ENCODE measurements at places on chromosomes 5 and 9.

GRCh38 chr9:123395689-123396511 is 39.9 kb downstream of the CRB2 start:
- DNase-seq, result no peak

DNA sequence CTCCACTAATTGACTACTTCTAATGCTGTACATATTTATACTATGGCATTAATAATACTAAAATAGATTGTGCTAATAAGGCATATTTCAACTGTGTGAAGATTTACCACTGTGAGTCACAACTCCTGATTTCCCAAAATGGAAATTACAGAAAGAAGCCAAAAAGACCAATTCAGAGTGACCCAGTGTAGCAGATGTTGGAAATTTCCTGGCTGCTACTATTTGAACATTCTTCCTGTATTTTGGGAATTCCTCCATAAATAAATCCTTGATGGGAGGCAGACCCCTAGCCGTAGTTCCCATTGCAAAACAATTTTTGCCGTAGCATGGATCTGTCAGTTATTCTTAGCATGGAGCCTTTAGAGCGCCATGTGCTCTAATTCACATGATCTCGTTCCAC is 11.4 kb upstream of the PRUNE2 start:
- no peak for DNase-seq

- DNase-seq, result no peak
Measured at GRCh38 chr5:101045689-101046088, 142.6 kb upstream of the ST8SIA4 start.

DNA sequence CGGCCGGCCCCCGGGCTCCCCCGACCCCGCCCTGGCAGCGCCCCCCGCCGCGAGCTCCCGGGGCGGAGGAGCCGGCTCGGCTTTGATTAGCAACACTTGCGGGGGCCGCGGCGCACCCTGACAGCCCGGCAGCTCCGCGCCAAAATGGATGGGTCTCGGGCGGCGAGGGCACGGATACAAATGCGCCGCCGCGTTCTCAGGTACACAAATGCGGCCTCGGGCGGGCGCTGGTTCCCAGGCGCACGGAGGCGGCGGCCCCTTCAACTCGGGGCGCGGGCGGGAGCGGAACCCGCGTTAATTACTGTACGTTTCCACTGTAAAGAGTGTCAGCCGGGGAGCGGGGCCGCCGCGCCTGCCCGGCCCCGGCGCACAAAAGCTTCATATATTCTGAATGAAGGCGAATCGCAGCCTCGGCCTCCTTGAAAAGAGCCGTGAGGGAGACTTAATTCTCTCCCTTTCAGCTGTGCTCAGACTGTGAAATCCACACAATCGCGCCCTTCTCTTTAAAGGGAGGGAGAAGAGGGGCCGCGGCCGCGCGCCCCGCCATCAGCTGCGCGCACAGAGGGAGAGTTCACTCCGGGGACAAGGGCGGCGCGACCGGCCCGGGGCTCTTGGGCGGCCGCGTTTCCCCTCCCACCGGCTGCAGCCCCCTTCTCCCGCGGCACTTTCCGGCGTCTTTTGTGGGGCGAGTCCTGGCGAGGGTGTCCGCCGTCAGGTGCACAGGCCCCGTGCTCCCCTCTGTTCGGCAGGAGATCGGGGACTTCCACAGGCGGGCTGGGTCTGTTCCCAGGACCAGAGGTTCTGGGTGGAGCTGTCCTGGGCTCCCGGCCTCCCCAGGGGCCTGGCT is 27.0 kb downstream of the MSX2 start:
- no peak for DNase-seq

DNA sequence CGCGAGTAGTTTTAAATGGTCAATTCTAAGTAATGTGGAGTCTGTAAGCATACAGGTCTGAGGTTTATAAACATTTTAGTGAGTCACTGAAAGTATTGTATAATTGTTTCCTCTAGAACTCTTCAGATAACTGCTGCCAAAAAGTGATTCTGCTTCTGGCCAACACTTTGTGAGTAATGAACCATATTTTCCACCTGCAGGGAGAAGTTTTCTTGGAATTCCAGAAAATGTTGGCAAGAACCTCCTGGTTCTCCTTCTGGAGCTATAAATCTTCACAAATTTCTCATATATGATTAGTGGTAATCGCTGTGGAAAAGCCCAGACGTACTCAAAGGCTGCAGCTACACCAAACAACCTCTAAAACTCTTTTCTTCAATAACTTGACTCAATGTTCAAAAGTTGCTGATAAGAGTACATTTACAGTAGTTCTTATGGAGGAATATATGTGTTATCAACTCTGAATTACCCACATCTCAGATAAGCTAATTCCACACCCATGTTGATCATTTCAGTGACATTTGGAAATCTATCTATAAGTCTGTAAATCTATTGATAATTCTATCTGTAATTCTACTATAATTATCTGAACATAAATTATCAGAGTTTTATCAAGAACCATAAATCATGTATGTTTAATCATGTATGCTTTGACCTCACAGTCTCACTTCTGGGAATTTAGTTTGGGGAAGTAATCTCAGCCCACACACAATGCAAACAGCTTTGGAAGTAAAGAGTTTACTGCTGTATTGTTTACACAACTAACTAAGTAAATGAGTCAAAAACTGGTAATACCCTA is 74.1 kb downstream of the FNBP1 start:
- DNase-seq, result no peak

- DNase-seq, result no peak
Measured at GRCh38 chr5:116409591-116410296, 164.9 kb downstream of the SEMA6A start.

All from stimulated activated CD4-positive, alpha-beta T cell treated with anti-CD3 and anti-CD28 coated beads, Interleukin-4, amount 100 ng/mL, for 48 hours (primary cell).